KBM-7 (cell line): ENCODE measurements at places on chromosomes 7 and 10.

GRCh38 chr7:128271942-128272481 lies 30.9 kb downstream of the LEP start:
- no peak for DNase-seq

DNA sequence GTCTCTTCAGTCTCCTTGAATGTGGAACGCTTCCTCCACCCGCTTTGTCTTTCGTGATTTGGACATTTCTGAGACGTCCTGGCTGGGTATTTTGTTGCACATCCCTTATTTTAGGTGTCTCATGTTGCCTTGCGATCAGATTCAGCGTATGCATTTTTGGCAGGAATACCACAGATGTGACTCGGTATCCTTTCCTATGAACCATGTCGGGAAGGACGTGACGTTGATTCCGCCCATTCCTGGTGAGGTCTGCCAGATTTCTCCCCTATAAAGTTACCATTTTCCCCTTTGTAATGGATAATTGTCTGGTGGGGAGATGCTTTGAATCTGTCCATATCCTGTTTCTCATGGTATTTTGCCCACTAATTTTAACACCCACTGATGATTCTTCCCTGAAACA lies 49.6 kb downstream of the RBM17 start:
- no peak for DNase-seq

DNA sequence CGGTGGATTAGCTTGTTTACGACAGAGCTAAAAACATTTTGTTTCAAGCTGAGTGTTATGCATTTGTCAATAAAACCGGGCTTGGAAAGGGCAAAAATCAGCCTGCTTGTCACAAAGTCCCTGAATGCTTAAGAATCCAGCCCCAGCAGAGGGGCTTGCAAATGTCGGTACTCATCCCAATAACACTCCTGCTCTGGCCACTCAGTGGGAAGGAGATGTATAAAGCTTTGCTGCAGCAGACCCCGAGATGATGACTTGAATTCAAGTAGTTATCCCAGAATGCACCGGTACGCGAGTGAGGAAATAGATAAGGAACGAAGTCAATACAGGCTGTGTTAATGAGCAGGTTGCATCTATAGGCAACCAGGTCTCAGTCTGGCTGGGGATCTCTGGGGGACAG lies 662.3 kb downstream of the CCSER2 start:
- no peak for DNase-seq

DNA sequence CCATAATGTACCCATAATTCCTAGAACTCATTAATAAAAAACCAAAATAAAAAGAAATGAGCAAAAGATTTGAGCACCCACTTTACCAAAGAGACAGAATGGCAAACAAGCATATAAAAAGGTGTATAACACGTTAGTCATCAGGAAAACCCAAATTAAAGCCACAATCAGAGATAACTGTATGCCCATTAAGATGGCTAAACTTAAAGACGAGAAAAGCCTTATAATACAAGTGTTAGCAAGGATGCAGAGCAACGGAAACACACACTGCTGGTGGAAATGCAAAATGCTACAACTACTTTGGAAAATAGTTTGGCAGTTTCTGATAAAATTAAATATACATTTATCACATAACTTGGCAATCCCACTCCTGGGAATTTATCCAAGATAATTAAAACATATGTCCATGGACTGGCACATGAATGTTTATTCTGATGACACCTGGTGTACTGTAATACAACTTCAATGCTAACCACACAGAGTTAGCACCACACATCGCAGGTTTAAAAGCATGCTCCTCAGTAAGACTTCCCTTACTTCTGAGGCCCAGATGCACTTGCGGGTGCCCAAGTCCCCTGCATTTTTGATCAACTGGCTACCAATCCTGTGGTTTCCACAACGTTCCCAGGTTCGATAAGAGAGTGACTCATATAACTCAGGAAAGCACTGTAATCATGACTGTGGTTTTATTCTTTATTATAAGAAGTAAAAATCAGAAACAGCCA lies 158.6 kb downstream of the SNX13 start:
- DNase-seq = no peak

GRCh38 chr7:88212918-88213317 lies 6.9 kb downstream of the SRI start:
- DNase-seq = no peak

- peak; percentile 7 for DNase-seq
These were observed 267.4 kb downstream of the ADK start for GRCh38 chr10:74418285-74418872.

- no peak for DNase-seq
These were observed 39.1 kb downstream of the GOLGA7B start for GRCh38 chr10:97888641-97889262.

DNA sequence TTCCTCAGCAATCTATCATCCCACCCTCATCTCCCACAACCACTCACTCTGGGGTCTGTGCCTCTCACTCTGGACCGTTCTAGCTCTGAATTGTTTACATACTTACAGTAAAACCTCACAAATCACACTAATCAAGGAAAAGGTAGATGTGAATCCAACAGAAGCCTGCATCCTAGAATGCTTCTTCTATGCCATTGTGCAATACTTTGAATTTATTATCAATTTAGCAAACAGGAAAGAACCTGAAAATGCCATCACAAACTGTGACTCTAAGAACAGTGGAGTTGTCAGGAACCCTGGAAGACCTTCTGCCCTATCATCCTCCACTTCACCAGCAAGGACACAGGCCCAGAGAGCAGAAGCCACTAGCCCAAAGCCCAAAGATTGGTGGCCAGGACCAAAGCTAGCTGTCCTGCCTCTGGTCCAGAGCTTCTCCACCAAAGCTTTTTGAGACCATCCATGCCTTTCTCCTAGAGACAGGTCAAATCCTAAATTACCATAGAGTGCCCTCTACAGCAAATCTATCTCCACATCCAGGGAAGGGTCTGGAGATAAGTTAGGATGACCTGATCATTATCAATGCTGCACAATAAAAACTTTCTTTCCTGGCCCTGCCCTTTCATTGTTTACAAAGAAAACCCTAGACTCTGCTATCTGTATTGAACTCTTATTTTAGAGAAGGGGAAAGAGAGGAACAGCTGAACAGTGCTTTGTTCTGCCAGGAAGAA lies 2.4 kb downstream of the SORBS1 start:
- DNase-seq = no peak

- no peak for DNase-seq
These were observed 2.6 kb upstream of the GATA3 start for GRCh38 chr10:8051851-8052257.

DNA sequence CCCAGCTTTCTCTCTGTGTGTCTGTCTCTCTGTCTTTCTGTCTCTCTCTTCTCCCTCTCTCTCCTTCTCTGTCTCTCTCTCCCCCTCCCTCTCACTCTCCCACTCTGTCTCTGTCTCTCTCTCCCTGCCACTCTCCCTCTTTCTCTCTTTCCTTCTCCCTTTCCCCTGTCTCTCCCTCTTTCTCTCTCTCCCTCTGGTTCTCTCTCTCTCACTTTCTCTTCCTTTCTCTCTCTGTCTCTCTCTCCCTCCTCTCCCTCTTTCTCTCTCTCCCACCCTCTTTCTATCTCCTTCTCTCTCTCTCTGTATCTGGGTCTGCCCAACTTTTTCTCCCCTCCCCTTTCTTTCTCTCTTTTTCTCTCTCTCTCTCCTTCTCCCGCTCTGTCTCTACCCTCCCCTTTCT lies 36.5 kb downstream of the SEC61G start:
- DNase-seq = no peak

GRCh38 chr10:10658172-10658785 lies 359.4 kb upstream of the CELF2 start:
- DNase-seq = no peak

DNA sequence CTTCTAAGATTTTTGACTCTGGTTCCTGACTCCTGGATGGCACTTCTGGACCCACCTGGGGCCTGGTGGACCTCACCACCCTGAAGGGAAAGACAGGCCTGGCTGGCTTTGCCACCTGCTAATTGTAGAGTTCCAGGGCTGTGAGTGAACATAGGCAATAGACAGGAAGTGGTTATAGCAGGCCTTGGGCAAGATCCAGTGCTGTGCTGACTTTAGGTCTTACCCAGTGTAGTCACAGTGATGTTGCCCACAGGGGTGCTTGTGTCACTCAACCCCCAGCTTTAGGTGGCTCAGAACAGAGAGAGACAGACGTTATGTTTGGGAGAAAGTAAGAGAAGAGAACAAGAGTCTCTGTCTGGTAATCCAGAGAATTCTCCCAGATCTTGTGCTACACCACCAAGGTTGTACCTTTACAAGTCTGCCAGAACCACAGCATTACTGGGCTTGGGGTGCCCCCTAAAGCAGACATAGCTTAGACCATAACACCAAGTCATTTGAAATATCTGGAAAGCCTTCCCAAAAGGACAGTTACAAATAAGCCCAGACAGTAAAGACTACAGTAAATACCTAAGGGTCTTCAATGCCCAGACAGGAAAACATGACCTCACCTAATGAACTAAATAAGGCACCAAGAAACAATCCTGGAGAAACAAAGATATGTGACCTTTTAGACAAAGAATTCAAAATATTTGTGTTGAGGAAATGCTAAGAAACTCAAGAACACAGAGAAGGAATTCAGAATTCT lies 303.4 kb downstream of the PCLO start:
- DNase-seq = no peak

DNA sequence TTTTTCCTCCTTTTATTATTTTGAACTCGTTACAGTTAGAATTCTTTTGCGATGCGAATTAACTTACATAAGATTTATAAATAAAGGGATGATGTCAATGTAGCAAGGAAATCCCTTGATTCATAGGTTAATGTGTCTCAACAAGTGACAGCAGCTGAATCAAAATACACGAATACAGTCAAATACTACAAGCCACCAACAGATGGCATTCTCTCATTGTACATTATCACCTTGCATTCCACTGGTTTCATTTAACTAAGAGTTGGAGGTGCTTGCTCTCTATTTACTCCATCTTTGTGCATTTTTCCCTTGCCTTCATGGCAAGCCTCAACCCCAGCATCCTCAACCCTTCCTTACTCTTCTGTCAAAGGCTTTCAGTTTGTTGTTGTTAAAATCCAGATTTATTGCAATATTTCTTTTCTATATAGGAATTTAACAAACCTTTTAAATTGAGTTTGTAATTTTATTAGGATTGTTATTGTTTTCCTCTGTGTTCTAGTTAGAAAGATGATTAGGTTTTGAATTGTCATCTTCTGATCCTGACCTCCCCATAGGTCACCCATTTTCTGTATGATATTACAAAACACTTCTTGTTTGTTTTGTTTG lies 78.3 kb downstream of the SLC25A40 start:
- DNase-seq = peak; percentile 70

DNA sequence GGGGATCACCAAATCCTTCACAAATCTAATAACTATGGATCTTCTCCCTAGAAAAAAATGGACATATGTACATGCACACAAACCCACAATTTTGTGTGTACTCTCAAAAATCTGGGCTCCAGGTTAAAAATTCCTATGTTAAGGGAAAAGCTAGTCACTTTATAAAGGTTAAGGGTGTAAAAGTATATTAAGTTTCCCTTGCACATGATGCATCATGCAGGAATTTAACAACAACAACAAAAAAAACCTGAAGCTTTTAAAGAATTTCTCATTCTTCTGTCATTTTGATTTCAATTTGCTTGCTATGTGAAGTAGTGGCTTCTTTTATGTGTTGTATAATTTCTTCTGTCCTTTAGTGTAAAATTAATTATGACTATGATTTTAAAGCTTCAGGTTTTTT lies 123.7 kb downstream of the CNOT4 start:
- no peak for DNase-seq

DNA sequence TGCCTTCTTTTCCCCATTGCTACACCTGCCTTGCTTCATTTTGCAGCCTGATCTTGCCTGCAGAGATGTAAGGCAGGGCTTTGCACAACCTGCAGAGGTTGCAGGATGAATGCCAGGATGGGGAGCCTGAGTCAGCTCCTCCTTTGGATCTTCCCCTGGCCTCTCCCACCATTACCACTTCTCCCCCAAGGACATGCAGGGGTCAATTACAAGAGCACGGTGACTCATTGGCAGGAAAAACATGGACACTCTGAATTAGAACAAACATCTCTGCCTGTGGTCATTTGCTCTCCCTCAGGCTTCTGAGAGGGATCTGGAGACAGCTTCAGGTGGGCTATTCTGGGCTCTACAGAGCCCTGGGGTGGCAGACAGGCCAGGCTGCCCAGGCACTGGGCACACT lies 89.2 kb downstream of the HERPUD2 start:
- no peak for DNase-seq

DNA sequence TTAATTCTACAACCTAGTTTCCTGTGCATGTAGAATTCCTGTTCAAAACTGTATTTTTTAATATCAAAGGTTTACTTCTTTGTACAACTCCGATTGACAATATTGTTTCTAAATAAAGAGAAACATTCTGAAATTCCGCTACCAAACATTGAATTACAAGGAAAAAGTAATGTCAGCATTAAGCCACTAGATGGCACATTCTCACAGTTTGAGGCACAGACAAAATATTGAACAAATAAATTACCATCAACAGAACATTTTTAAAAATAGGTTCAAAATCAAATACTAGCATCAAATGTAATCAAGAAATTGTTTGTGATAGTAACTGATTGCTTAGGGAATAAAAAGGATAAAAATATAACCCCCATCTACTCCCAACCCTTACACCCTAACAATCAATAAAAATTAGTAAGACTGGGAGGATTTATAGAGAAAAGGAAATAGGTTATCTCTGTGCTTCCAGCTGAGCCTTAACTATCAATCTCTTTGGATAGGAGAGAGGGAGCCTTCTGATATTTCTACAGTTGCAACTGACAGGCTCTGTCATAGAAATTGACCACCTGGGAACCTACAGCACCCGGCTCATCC lies 86.6 kb upstream of the C7orf33 start:
- peak; percentile 56 for DNase-seq
